NCI-H510A (cell line): ENCODE measurements at places on chromosomes 2 and 18.

GRCh38 chr2:158214431-158214830 lies 112.8 kb downstream of the UPP2 start:
- no peak for DNase-seq

- no peak for DNase-seq
These were observed 46.2 kb upstream of the ITGAV start for GRCh38 chr2:186543561-186544131.

DNA sequence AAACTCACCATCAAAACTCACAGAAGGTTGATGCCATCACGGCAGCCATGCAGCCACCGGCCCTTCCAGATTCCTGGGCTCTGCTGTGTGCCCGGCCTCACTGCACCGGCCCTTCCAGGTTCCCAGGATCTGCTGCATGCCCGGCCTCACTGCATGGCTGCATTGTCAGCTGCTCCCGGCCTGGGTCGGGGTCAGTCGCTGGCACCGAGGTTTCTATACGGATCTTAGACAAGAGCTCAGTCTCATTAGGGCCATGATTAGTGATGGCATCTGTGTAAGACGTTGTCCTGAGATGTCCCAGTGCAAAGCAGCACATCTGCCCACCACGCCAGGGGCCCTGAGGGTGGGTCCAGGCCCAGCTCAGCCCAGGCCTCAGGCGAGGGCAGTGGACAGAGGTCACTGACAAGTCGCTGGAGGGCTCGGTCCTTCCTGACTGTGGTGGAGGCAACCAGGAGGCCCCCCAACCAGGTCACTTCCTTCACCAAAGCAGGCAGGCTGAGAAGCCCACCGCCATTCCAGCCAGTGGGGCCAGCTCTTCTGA lies 29.4 kb downstream of the TMEM18 start:
- no peak for DNase-seq

DNA sequence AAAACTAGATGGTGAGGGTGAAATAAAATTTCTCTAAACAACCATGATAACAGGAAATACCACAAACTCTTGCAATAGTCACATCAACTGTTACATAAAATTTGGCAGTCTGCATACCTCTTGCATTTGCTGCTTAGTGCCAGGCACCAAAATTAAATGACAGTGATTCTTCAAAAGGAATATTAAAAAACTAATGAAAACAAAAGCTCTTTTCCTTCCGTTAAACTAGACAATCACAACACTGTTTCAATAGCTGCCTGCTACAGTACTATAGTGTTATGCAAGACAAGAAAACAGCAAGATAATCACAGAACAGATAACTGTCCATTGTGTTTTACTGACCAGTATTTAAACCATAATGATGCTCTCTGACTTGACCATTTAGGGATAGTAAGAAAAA lies 239.0 kb upstream of the SMAD7 start:
- DNase-seq = no peak

DNA sequence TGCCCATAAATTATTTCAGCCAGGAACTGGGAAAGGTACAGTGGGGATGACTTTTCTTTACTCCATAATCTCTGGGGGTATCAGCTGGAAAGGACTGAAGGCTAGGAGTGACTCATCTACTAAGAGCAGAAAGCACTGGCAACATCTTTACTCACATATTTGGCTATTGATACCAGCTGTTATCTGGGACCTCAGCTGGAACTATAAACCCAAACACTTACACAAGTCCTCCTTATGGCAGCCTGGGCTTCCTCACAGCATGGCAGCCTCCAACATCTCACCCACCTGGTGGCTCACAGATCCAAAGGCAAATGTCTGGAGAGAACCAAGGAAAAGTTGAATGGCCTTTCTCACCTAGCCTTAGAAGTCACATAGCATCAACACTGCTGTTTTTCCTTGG lies 379.0 kb upstream of the RND3 start:
- no peak for DNase-seq

- no peak for DNase-seq
These were observed 7.8 kb upstream of the ZNF532 start for GRCh38 chr18:58856881-58857280.
